ENCODE measurements at places on chromosomes 11 and 22.

DNA sequence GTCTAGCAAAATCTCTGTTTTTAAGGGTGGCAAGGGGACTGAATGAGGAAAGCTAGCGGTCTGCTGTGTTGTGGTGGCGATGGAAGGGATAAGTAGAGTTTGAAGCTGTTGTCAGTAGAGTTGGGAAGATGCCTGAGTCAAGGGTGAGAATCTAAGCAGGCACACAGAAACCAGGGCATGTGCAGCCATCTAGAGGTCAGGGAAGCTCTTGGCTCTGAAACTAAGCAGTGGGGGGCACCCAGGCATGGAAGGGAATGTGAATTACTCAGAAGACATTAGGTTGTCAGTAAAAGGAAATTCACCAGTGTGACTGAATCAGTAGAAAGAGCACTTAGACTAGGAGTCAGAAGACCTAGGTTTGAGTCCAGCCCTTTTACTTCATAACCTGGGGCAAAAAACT, 15.4 kb downstream of the BMAL1 start:
- no peak for DNase-seq

DNA sequence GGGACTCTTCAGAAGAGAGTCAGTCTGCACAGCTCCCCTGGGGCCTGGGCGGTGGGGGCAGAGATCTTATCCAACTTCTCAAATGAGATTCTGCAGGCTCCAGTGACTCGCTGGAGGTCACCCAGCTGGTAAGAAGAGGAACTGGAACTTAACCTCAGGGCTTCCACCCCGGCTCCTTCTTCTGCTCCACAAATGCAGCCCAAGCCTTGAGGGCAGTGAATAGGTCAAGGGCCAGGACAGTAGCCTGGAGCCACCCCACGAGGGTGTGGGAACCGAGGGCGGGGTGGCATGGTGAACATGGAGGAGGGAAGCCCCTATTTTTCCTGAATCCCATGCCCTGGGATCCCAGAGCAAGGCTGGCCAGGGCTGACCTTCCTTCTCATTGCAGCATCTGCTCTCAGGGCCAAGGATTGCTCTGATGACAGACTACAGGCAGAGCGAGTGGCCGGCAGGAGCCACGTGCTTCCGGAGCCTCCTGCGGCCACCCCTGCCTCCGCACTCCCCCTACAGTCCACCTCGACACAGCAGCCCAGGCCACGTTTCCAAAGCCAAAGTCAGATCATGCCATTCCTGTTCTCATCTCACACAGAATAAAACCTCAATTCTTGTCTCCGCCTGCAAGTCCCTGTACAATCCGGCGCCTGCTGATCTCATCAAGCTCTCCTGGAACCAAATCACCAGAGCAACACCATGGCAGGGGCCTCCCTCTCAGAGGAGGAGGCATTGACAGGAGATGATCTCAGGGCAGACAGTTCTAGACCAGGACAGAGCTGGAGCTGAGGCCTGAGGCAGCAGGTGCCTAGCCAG, 21.1 kb upstream of the UPK3A start:
- DNase-seq, result peak; percentile 96

DNA sequence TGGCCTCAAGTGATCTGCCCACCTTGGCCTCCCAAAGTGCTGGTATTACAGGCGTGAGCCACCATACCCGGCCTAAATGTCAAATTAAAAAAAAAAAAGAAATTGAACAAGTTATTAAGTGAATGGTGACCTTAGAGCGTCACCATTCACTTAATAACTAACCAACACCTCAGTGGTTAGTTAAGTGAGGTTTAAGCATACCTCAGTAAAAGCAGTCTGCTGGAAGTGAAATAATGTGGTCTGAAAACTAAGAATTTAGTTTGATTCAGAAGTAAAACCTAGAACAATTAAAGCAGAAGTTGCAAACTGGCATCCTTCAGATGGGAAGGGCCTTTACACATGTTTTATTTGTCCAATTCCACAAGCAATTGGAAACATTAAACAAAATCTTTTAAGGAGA, 71.5 kb downstream of the FCHSD2 start:
- no peak for DNase-seq

DNA sequence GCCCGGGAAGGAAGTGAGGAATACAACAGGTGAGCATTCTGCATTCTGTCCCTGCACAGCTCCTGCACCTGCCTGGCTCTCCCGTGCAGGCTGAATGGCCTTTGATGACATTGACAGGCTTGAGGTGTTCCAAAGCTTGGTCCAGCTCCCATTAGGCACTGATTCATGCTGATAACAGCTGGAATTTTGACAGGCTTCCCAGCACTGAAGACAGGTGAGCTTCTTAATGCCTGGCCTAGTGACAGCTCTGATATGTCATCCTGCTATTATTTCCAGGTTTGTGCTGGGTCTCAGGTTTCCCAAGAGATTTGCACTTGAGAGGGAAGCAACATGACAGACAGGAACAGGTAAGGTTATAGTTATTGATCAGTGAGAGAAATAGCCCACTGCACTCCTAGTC, 58.0 kb upstream of the MTNR1B start:
- no peak for DNase-seq

DNA sequence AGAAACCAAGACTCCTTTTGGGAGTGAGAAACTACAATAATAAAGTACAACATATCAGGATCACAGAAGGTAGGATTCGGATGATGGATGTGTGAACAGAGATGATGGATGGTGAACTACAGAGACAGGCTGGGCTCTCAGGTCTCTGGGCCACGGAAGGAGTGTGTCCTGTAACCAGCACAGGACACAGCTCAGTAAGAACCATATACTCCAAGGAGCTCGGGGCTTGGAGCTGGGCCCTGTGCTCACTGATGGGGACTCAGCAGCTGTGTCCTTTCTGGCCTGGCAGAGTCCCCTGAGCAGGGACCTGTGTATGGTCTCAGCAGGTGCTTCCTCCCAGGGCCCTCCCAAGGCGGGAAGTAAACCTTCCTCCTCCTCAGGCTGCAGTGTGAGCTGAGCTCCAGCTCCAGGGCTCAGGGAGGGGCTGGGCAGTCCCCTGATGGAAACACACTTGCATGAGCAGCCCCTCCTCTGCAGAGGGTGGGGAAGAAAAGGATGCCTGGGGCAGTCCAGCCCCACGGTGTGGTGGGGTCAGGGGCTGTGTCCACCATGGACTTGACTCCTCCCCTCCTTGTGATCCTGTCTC, 39.8 kb upstream of the TOP3B start:
- peak; percentile 32 for DNase-seq

DNA sequence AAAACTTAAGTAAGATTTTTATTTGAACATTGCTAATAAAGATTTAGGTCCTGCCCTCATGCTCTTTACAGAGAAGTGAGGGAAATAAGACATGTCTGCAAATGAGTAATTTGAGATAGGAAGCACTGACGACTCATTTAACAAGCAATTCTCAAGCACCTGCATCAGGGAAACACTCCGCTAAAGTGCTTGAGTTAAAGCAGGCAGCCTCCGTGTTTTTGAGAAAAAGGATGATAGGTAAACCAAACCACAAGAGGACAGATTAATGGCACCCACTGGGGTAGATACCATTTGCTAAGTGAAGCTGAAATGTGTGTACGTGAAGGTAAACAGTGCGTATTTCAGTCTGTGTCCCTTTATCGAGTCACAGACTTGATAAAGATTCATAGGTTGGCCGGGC, 184.6 kb upstream of the CARD18 start:
- no peak for DNase-seq

DNA sequence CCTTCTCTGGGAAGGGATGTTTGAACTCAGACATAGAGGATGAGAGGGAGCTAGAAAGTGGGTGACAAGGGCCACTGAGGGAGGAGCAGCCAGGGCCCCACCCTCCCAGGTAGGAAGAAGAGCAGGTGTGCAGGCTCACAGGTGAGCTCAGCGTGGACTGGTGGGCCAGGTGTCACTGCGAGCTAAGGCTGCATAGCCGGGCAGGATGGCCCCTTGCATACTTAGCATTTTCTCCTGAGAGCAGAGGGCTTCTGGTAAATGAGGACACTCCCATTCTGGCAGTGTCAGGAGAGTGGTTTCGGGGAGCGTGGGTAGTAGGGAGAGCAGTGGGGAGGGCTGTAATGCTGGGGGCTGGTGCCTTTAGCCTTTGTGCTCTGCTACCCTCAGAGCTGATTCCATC, 843.4 kb downstream of the TBC1D22A start:
- no peak for DNase-seq

GRCh38 chr22:26559961-26560575, 29.9 kb downstream of the TPST2 start:
- no peak for DNase-seq

- DNase-seq, result no peak
Observed at GRCh38 chr11:44784436-44784760, 57.6 kb downstream of the TSPAN18 start.

- DNase-seq, result no peak
Observed at GRCh38 chr22:42902875-42903510, 45.9 kb upstream of the ARFGAP3 start.

DNA sequence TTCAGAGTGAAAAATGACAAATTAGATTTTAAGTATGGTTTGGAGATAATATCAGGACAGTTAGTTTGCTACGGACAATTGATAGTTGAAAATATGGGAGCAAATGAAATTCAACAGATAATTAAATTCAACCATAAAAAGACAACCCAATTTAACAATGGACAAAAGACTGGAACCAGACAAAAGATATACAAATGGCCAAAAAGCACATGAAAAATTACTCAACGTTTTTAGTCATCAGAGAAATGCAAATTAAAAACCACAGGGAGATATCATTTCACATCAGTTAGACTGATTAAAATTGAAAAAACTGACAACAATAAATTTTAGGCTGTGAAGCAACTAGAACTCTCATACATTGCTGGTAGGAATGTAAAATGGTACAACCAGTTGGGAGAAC, 27.2 kb downstream of the SIK2 start:
- DNase-seq, result no peak

GRCh38 chr22:19062943-19063308, 59.3 kb downstream of the DGCR2 start:
- no peak for DNase-seq

DNA sequence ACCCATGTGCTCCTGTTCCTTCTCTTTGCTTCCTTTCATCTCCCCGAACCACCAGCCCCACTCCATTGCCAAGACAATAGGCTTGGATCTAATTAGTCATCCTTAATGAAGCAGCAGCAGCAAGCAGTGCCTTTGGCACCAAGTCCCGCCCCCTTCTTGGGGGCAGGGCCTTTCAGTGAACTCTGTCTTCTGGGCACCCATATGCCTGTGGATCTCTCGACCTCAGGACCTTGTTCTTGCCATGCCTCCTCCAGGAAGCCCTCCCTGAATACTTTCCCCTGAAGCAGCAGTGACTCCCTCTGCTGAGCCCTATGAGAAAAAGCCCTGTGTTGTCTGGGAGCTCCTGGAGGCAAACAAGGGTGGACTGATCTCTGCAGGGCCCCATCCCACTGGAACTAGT, 32.1 kb downstream of the ARHGEF17 start:
- no peak for DNase-seq

DNA sequence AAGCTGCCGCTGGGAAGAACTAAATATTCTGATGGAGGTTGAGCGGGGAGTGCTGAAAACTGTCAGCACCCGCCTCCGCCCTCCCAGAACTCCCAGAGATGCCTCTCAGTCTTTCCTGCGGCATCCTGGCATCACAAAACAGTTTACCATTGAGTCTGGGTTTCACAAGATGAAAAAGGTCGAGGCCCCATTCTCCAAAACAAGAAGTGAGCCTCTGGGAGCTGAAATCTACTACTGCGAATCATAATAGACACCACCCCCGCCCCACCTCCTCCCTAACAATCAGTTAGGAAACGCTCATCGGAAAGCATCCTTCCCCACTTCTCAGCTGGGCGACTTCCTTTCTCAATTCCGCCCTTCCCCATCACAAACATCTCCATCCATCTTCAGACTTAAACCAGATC, 1.0 kb downstream of the SUN2 start:
- DNase-seq, result peak; percentile 57

GRCh38 chr11:114775875-114776621, 97.7 kb downstream of the NXPE2 start:
- DNase-seq, result no peak

DNA sequence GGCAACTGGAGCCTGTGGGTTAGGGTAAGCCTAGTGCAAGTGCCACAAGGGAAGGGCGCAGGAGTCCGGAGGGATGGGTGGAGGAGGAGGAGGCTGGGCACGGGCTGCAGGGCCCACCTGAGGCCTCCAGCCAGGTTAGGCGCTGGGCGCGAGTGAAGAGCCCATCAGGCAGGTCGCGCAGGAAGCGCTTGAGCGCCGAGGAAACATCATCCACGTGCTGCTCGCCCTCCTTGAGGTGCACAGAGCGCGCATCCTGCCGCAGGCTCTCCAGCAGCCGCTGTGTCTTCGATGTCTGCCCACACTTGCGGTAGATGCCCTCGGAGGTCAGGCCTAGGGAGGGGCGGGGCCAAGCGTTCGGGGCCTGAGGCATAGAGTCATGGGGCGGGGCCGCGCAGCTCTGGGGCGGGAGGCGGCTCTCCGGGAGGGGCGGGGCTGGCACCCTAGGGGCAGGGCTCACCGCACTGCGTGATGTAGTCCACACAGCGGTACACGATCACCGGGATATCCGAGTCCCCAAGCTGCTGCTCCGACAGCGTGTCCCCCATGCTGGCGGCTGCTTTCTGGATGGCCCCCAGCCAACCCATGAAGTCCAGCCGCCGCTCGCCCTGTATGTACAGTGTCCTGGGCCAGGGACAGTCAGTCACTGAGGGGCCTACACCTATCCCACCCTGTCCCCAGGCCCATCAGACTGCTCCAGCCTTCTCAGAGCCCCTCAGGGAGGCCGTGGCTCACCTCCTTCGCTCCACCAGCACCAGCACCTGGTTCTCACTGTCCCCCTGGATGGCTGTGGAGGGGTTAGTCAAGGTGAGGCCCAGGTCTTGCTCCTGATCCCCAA, 22.9 kb upstream of the PDE2A start:
- DNase-seq, result no peak

- no peak for DNase-seq
Observed at GRCh38 chr11:24386546-24387397, 110.1 kb upstream of the LUZP2 start.

DNA sequence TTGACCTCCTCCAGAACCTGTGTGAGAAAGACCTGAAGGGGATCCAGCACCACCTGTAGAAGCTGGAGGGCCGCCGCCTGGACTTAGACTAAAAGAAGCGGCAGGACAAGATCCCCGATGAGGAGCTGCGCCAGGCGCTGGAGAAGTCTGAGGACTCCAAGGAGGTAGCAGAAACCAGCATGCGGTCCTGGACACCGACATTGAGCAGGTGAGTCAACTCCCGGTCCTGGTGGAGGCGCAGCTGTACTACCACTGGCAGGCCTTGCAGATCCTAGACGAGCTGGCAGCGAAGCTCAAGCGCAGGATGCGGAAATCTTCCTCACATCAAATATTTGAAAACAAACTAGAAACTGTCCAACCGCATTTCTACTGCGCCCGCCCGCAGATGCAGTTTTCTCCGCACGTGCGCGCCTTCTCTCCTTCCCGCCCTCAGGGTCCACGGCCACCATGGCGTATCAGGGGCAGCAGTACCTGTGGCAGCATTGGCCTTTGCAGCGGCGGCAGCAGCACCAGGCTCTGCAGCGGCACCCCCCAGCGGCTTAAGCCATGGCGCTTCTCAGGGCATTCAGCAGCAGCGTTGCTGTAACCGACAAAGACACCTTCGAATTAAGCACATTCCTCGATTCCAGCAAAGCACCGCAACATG, 10.2 kb downstream of the CLDN25 start:
- DNase-seq, result no peak

DNA sequence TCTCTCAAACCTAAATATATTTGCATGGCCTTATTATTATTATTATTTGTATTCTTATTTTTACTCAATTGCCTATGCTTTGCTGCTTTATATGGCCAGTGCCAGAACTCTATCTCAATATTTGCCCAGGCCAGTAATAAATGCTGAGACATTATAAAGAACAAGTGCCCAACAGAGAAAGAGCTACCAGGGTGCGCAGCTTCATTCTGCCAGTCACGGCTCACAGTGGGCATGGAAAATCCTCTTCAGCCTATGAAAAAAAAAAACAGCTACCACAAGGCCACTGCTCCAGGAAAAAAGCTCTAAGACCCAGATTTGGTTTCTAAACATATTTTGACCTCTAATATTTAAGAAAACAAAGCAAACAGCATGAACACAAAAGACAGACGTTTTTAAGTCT, 1223.6 kb downstream of the LRRC4C start:
- DNase-seq, result no peak
